ENCODE measurements at places on chromosomes 1 and 21.

DNA sequence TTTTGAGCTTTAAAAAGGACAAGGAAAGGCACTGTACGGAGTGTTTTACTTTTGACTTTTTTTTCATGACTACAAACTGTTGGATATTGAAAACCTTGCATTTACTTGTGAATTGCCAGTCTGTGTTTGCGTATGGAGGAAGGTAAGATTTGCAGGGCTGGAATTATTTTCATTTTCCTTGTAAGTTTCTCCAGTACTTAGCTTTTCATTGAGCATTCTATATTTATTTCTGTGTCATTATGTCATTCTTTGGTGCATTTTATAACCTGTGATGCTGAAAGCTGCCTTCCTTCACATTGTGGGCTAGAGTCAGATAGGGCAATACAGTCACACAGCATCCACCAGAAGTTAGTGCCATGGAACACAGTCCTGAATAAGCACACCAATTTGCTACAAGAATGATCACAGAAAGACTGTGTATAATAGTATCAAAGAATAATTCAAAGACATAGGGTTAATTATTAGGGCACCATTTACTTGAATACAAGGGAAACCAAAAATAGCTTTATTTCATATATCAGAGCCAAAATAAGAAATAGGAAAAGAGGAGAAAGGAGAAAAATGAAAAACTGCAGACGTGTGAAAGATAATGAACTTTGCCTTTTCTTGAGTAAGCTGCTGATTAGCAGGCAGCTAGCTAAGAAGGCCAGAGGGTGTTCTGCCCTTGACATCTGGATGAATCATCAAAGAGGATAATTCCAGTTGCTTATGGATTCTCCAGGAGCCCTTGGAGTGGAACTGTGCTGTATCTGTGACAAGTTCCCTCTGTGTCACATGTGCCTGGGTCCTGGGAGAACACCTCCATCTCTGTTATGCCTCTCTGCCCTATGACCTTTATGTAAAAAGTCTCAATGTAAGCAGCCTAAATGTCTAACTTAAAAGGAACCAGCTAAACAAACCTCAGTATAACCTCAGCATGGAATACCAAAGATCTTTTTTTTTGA, 8.0 kb upstream of the FAM20B start:
- no peak for DNase-seq

- no peak for DNase-seq
Measured at GRCh38 chr1:111436726-111437125, 9.2 kb upstream of the OVGP1 start.

- no peak for DNase-seq
Measured at GRCh38 chr1:95850165-95850649, 616.2 kb downstream of the RWDD3 start.

GRCh38 chr1:18932879-18933278, 23.6 kb downstream of the IFFO2 start:
- no peak for DNase-seq

DNA sequence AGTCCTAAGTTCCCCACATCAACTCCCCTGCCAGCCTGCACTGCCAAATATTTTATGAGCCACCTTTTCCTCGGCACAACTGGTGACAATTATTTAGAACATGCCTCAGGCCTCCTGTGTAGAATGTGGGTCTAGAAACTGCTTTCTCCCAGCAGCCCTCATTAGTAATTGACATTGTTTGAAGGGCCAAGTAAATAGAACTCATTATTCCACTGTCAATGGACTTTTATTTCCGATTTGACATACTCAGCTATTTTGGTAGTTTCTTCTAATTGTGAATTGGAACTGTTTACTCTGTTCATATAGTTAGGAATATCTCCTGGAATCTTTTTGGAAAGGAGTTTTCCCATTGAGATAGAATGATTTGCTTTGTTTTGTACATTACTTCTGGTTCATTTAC, 168.8 kb upstream of the L1TD1 start:
- DNase-seq = no peak

- DNase-seq = no peak
Measured at GRCh38 chr1:25128121-25128621, 104.1 kb downstream of the SYF2 start.

DNA sequence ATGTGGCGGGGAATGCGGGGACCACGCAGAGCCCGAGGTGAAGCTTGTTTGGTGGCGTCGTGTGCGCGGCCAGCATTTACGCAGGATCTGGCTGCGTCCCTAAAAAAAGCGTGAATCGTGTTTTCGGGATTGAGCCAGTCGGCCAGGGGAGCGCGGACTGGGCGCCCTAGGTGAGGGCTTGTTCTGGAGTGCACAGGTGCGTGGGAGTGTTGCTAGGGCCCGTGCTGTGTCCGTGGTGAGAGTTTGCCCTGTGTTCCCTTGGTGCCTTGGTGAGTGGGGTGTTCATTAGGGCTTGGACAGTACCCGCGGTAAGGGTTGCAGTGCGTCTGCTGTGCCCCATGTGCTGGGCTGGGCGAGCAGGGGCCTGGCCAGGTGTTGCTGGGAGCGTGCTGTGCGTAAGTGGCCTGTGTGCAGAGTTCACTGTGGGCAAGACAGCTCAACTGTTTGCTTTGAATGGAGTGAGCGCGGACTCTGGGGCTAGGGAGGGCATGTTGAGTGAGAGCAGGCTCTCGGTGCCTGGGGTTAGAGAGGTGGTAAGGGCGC, 673 bp downstream of the CD46 start:
- DNase-seq = peak; percentile 7

- DNase-seq = no peak
Measured at GRCh38 chr1:242055749-242056320, 56.9 kb upstream of the MAP1LC3C start.

- no peak for DNase-seq
Measured at GRCh38 chr1:33025180-33025569, 11.5 kb downstream of the AK2 start.

DNA sequence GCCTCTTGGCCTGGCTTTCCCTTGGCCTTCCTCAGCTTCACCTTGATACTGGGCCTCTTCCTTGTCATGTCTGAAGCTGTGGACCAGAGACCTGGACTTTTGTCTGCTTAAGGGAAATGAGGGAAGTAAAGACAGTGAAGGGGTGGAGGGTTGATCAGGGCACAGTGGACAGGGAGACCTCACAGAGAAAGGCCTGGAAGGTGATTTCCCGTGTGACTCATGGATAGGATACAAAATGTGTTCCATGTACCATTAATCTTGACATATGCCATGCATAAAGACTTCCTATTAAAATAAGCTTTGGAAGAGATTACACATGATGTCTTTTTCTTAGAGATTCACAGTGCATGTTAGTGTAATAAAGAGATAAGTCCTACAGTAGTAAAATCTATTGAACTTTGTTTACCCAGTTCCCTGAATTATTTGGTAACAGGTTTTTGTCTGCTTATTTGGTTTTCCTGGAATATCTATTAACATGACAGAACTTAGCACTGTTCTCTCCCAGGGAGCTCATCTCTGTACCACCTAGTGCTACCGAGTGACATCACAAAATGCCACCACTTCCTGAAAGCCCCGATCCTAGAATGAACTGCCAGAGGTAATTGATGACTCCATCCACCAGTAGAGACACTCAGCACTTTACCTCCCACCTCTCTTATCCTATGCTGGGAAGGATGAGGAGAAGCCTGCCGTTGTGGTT, 22.2 kb downstream of the UBE2T start:
- no peak for DNase-seq

DNA sequence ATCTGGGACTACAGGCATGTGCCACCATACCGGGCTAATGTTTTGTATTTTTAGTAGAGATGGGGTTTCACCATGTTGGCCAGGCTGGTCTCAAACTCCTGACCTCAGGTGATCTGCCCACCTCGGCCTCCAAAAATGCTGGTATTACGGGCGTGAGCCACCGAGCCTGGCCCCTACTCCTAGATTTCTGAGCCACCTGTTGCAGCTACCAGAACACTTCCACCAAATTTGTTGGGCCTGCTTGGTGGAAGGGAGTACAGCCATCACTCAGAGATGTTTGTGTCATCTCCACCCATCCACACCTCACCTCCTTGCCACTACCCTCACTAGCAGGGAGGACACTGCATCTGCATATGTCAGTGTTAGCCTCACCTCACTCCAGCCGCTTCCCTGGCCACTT, 5.5 kb downstream of the RIMKLA start:
- no peak for DNase-seq

DNA sequence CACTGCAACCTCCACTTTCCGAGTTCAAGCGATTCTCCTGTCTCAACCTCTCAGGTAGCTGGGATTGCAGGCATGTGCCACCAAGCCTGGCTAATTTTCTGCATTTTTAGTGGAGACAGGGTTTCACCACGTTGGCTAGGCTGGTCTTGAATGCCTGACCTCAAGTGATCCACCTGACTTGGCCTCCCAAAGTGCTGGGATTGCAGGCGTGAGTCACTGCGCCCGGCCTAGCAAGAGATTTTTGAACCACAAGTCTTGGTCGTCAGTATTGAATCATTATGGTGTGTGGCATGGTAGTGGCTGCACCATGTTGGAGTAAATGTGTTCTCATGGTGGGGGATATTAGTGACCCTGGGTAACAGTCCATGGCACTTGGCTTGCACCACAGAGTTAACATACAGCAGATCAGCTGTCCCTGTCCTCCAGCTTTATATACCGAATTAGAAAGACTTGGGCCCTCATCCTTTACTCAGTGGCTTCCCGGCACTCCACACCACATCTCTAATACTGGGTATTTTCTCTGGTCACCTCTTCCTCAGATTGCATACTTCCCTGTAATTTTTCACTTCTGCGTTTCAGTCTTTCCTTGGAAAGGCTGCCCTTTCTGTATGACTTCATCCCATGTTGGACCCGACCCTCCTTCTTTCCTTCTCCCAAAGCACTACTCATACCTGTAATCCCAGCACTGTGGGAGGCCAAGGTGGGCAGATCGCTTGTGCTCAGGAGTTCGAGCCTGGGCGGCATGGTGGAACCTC, 25.1 kb downstream of the AK4 start:
- no peak for DNase-seq
